Colonic mucosa (tissue), 4 donors: ENCODE measurements at places on chromosomes 13 and 19. TPM values are rescaled to one million over a fixed set of nuclear protein-coding genes. Genes with fewer than 3 reads are reported as not detected.

The ACTL9 gene
- total RNA-seq: not detected

The MAP2K2 gene
- total RNA-seq: 260 TPM

GRCh38 chr13:109748677-109749076 is 37.7 kb downstream of the IRS2 start:
- H3K4me1 ChIP-seq: peaks cover 4% of the 10 kb centered on the region
- H3K27ac ChIP-seq: no peak overlapping the region
- DNase-seq: no peak
- no peaks in the 10 kb centered on the region for H3K27me3 ChIP-seq
- no peaks in the 10 kb centered on the region for H3K36me3 ChIP-seq
- no peak overlapping the region for H3K4me3 ChIP-seq

GRCh38 chr13:28325022-28325421 is 169.9 kb downstream of the FLT1 start:
- no peaks in the 10 kb centered on the region for H3K36me3 ChIP-seq
- H3K4me3 ChIP-seq: no peak overlapping the region
- no peaks in the 10 kb centered on the region for H3K4me1 ChIP-seq
- DNase-seq: no peak

DNA sequence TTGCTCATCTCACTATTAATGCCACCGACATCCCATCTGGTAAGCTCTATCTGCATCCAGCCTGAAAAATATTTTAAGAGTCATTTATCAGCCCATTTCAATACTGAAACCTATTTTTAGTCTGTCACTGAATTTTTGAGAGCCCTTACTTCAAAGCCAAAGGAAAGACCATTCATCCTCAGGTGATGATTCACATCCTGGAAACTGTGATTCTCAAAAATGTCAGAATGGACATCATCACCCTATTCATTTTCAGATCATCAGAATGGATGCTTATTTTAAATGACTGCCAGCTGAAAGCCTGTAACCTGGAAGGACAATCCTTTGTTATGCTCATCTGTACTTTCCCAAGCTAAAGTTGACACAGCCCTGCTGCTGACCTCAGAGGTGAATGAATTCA is 27.0 kb downstream of the TNFSF11 start:
- no peaks in the 10 kb centered on the region for H3K36me3 ChIP-seq
- H3K27me3 ChIP-seq: no peaks in the 10 kb centered on the region
- no peak overlapping the region for H3K27ac ChIP-seq
- H3K4me3 ChIP-seq: no peak overlapping the region
